ENCODE measurements at places on chromosomes 2 and 18. TPM values are rescaled to one million over a fixed set of nuclear protein-coding genes. Genes with fewer than 3 reads are reported as not detected.

NYAP2 gene
- total RNA-seq, result not detected

CRYGC gene
- not detected for total RNA-seq

ANKRD36C gene
- 28.8 TPM for total RNA-seq

C2orf69 gene
- 20.5 TPM for total RNA-seq

COBLL1 gene
- total RNA-seq, result not detected
